ENCODE measurements at places on chromosomes 3 and 15. TPM values are rescaled to one million over a fixed set of nuclear protein-coding genes. Genes with fewer than 3 reads are reported as not detected.

The OR5K2 gene
- total RNA-seq: not detected

The STAC gene
- 2.6 TPM for total RNA-seq

The SHISA5 gene
- 129 TPM for total RNA-seq

The SETMAR gene
- total RNA-seq: 8.3 TPM

The MYLK gene
- total RNA-seq: 15.6 TPM

The ST3GAL6 gene
- total RNA-seq: 1.9 TPM

The LSM3 gene
- 21.0 TPM for total RNA-seq

The SOX2 gene
- total RNA-seq: 1.2 TPM

The SAXO2 gene
- 3.6 TPM for total RNA-seq

The SLC22A14 gene
- total RNA-seq: not detected

The VPS8 gene
- 9.4 TPM for total RNA-seq

The PIGZ gene
- total RNA-seq: 1.6 TPM

The CASR gene
- total RNA-seq: not detected

The TFG gene
- total RNA-seq: 149 TPM

The GRAMD1C gene
- total RNA-seq: 0.59 TPM

The AEN gene
- total RNA-seq: 79.7 TPM

The VEPH1 gene
- total RNA-seq: 0.10 TPM

The CCR2 gene
- not detected for total RNA-seq

The FBLN2 gene
- 2.8 TPM for total RNA-seq

The SEMA3G gene
- 0.10 TPM for total RNA-seq

The GASK1A gene
- total RNA-seq: not detected

The SKOR1 gene
- total RNA-seq: 0.03 TPM

The CHRM5 gene
- total RNA-seq: 0.01 TPM

The THAP10 gene
- 7.1 TPM for total RNA-seq

The TRMT10C gene
- total RNA-seq: 37.5 TPM

The STRA6 gene
- total RNA-seq: 63.6 TPM

The CCDC54 gene
- not detected for total RNA-seq

The ARHGEF26 gene
- 5.5 TPM for total RNA-seq

The CP gene
- total RNA-seq: 3.4 TPM

The BNC1 gene
- total RNA-seq: 0.52 TPM

The ESYT3 gene
- 0.68 TPM for total RNA-seq

The CTXN2 gene
- total RNA-seq: 0.04 TPM

The GPR27 gene
- total RNA-seq: 3.3 TPM

The COL7A1 gene
- 175 TPM for total RNA-seq

The TMEM158 gene
- total RNA-seq: 24.2 TPM

The GOLGA8S gene
- 0.15 TPM for total RNA-seq

The DTX3L gene
- 11.6 TPM for total RNA-seq

The SCG5 gene
- total RNA-seq: 2.1 TPM

The RPS17 gene
- total RNA-seq: 3,902 TPM

All from A549 treated with CpdA at 1 μM for 4 hours (cell line).